ENCODE measurements at places on chromosomes 7 and 10.

- no peak for DNase-seq
Observed at GRCh38 chr10:80454513-80455460, 677 bp downstream of the TSPAN14 start.

DNA sequence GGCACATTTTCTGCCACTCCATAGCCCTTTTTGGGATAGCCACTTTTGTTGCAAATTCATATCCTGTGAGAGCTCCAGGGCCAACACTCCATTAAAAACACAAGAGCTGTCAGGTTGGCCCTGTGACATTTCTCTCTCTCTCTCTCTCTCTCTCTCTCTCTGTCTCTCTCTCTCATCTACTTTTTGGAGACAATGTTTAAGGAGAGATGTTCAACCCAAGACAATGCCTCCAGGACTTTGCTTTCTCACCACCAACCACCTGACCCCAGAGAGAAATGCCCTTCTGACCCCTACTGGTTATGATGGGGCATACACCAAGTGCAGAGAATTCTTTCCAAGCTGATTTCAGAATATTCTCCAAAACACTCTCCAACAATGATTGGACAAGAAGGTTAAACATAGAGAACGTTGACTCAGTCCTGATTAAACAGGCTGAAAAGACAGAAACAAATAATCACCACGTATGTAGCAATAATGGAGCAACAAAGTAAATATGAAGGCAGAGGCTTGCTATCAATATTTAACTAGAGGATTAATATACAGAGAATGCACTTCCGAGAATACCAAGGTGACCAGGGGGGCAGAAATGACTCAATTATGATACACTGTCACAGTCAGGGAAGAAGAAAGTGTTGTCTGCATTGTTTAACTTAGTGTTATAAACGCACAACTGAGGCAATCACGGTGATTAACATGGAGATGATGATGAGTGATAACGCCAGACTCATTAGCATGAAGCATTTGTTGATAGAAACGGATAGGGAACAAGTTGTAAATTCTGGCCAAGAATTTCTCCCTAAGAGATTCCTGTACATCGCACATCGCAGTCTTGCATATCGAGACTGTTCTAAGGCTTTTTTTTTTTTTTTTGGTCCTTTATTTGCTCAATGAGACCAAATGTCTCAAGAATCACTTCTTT lies 178.5 kb downstream of the NRP1 start:
- no peak for DNase-seq

- no peak for DNase-seq
Observed at GRCh38 chr7:132939495-132939894, 142.4 kb downstream of the CHCHD3 start.

DNA sequence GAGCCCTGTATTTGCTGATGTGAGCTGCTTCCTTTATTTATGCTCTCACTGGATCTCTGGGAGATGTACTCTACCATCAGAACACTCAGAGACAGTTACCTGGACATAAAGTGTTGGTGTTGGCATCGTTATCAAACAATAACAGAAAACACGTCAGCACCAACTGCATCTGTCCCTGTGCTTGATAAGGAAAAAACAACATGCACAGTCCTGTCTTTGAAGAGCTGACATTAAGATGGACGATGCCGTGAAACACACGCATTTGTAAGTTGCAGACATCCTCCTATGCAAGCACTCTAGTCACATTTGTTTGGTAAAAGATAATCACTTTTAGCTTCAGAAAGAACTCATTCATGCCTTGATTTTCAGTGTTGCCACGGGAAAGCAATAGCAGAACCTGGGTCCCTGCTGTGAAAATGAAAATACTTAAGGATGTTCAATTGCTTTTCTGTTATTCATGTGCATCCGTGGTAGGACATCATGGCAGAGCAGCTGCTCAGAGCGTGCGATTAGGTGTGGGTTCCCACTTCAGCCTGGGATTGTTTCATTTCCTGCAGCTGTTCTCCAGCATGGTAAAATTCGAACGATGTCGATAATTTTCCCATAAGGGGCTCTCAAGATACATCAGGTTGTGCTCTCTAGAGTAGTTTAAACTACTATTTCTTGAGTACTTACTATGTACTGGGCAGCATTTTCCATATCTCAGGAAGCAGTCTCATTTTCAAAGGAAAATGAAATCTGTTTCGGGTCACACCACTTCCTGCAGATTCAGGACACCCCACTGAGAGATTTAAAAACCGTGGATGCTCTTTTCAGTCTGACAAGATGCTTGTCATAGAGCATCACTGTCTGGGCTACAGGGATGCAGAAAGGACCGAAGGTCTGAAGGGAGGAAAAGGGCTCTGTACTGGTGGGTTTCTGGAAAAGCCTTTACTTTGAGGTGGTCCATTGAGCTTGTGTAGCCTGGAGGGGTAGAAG lies 248.7 kb downstream of the CAMK1D start:
- DNase-seq, result no peak

GRCh38 chr7:12322284-12322902 lies 81.3 kb downstream of the VWDE start:
- DNase-seq, result peak; percentile 2

DNA sequence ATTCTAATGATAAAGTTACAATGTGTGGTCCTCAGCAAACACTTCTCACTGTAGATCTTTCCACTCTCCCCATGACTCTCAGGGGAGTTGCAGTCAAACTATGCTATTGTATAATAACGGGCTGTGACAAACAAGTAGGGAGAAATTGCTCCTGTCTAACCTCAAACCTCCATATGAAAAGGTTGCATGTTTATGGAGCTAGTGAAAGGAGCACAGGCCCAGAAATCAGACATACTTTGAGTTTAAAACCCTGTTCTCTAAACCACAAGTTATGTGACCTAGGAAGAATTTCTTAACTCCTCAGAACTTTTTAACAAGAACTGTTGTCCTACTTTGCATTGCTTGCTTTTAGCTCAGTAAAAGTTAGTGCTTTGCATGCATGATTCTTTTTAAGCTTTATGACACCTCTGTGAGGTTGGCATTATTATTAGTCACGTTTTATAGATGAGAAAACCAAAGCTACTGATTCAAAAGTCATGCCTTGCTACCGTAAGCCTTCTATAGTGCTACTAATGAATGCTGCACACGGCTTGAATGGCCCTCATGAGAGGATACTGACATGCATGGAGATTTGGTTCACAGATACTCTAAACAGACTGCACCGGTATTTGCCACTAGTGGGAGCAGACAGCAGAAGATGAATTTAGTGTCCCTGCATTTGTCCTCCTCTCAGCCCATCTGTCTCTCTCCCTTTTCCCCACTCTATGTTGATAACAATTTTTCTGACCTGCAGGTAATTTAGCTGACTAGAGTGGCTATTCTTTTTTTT lies 129.5 kb upstream of the PCGF5 start:
- no peak for DNase-seq

DNA sequence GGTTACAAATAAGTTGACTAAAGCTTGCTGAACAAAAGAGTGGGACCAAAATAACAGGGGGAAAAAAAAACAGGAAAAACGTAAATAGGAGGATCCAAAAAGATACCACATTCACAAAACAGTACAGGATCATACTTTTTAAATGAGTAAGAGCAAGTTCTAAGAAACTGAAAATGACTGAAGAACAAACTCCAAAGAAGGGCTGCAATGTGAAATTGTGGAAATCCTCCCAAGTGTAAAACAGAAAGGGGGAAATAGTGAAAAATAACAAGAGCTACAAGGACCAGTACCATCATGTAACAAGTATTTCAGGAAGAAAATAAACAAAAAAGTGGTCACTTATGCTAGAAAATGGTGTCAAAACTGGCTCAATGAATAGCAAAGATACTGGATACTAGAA lies 46.3 kb downstream of the PDSS1 start:
- DNase-seq, result no peak

DNA sequence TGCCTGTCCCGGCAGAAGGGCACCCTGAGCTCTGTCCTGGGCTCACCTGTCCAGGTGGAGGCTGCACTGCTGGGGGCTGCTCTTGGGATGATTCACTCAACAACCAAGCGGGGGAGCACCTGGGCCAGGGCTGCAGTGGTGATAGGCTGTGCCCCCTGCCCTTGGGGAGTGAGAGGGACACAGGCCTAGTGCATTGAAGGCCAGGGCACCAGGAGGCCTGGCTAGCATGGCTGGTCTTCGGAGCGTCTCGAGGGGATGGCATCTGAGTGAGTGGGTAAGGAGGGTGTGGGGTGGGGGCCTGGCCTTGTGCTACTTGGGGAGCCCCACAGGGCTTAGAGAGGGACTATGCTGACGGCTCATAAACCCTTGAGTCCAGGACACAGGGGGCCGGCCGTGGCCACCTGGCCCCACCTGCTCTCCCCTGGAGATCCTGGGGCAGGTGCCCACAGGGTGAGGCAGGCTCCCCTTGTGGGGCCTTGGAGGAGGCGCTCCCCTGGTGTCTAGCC lies 3.1 kb downstream of the PWWP2B start:
- DNase-seq, result no peak

- no peak for DNase-seq
Observed at GRCh38 chr10:69306421-69306820, 28.1 kb downstream of the HK1 start.

- no peak for DNase-seq
Observed at GRCh38 chr10:79260811-79261740, 86.2 kb upstream of the PPIF start.

DNA sequence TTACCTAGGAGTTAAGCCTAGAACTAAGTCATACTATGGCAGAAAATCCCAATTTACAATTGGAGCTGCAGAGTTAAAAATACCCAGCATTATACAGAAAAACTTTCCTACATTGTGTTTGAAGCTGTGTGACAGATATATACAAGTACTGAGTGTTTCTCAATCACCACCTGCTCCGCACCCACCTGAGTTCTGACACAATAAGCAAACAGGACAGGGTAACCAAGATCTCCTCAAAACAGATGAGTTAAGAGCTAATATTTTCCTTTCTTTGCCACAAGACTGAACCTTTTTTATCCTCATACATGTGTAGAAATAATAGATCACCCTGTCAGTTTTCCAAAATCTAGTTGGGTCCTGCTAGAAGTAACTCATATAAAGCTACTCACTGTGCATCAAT lies 186.3 kb downstream of the DOCK4 start:
- DNase-seq, result no peak

GRCh38 chr7:96416599-96416998 lies 94.7 kb upstream of the SLC25A13 start:
- DNase-seq, result no peak
